ENCODE measurements at places on chromosomes 1 and 21. TPM values are rescaled to one million over a fixed set of nuclear protein-coding genes. Genes with fewer than 3 reads are reported as not detected.

GRCh38 chr21:15219039-15219438 is 154.2 kb upstream of the NRIP1 start:
- no peak for DNase-seq

DNA sequence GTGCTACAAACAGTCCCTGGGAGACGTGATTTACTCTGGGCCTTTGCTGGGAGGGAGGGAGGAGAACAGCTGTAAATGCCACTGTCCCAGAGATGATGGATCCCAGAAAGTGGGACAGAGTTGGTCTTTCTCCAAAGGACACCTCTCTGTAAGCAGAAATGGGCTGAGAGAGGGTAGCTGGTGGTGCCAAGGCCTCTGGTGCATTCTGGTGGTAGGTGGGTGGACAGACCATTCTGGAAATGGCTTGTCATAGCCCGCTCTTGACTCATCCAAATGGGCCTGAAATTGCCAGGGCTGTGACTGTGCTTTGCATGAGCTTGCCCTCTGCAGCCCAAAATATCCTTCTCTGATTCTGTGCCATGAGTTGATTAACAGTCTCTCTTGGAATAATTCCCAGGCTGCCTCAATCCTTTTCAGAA is 36.1 kb downstream of the CCDC185 start:
- DNase-seq: no peak

DNA sequence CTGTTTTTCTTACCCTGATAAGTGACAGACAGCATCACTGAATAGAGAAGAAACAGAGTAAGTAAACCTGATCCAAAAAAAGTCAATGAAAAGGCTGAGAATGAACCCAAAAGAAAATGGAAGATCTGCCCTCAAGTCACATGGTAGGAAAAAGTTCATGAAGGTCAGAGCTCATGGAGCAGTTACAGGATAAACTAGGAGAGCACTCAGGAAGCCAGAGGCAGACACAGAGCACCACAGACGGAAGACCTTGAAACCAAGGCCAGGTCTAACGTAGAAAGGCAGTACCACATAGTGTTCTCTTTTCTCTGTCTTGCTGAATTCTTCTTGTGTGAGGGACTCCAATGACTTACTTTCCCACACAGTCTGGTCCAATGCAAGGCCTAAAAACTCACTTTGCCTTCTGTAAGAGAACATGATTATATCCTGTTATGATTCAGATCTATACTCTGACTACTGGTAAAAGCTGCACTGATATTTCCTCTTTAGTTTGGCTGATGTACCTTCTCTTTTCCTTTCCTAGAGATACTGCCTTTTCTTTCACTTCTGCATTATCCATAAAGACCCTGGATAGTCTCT is 40.8 kb downstream of the RTCA start:
- no peak for DNase-seq

Gene NEK2
- polyA plus RNA-seq: 4.9 TPM

Measured in hindlimb muscle (tissue), 1 donor.